Caki2 (cell line): ENCODE measurements at places on chromosomes 13 and 19. TPM values are rescaled to one million over a fixed set of nuclear protein-coding genes. Genes with fewer than 3 reads are reported as not detected.

DNA sequence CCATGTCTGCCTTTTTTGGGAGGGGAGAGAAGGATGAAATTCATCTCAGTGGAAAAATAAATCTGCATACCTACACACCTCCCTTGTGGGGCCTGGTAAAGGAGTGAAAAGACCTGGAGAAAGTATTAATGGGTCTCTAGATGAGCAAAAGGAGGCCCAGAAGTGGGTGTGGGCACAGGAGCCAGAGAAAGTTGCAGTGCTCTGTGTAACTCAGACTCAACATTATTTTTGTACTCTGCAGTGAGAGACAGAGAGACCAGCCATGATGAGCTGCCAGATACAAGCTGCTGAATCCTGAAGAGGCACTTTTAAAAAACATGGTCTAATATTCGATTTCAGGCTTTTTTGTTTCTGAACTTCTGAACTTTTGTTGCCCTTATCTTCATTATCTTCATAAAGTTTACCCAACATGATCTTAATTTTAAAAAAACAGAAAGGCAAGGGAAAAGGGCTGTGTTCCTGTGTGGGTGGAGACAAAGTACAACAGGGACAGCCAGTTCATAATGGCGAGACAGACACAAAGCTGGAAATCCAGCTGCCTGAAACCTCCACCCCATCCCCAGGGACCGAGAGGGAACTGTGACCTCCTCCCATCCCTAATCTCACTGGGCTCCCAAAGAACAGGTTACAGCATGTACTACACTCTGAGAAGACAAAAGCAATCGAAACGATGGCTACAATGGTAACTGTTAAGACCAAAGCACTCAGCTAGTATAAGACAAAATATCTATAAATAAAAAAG is 77.2 kb downstream of the KLF12 start:
- DNase-seq, result no peak

GRCh38 chr19:13747098-13747453 is 17.2 kb upstream of the MRI1 start:
- no peak for DNase-seq

The TSKS gene
- not detected in 2 replicates for total RNA-seq

The APOC4 gene
- total RNA-seq, result not detected in 2 replicates

DNA sequence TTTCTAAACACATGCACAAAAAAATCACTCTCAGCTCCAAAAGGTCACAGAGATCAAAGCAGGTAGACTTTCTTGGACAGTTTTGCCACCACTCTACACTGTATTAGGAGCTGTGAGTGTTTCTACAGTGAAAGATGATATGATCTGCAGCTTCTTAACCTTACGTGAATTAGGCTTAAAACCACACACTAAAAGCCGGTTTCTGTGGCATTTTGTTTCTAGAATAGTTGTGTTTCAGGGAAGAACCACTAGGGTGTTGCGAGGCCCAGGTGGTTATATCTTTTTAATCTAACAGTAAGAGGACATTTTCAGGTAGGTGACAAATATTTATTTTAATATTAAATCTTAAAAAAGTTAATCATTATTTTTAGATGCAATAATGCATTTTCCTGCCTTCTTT is 216.4 kb downstream of the KLF5 start:
- no peak for DNase-seq

The CEACAM4 gene
- total RNA-seq, result not detected in 2 replicates

DNA sequence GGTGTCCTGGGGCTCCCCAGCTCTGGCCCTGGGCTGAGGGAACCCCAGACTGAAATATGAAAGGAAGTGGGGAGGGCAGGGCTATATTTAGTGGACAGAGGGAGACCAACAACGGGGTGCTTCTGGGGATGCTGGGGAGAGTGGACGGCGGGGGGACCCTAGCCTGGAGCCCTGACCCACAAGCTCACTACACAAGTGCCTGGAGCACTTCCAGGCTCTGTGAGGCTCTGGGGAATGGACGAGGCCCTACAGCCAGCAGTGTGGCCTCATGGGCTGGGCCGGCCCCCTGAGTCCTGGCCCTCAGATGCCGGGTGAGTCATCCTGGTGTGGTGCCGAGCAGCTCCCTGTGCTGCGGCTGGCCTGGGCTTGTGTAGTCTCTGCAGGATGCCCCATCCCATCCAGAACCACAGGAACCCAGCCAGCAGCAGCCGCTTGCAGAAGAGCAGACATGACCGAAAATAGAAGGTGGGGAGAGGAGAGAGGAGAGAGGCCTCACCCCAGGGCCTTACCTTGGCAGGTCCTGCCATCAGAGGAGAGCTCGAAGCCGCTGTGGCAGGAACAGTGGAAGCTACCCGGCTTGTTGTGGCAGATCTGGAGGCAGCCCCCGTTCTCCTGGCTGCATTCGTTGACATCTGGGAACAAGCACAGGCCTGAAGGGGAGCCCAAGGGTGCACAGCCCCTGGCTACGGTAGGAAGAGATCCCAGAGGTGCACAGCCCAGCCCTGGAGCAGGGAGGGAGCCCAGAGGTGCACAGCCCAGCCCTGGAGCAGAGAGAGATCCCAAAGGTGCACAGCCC is 26.1 kb downstream of the GAS6 start:
- DNase-seq, result peak; percentile 73

The OR4F17 gene
- total RNA-seq, result not detected in 2 replicates

- peak; percentile 87 for DNase-seq
Observed at GRCh38 chr19:4759388-4760284, 31.9 kb upstream of the FEM1A start.
